ENCODE measurements at places on chromosomes 12 and 14.
A peak's percentile ranks its signal among the peaks of the same experiment; 100 is the strongest.

- no peak for DNase-seq
Observed at GRCh38 chr12:72448089-72448488, 175.9 kb downstream of the TRHDE start.

- DNase-seq: no peak
Observed at GRCh38 chr14:75823334-75823733, 158.5 kb downstream of the TGFB3 start.

GRCh38 chr12:92736605-92737004, 33.8 kb downstream of the PLEKHG7 start:
- no peak for DNase-seq

- no peak for DNase-seq
Observed at GRCh38 chr12:49451468-49452259, 84.4 kb downstream of the SPATS2 start.

DNA sequence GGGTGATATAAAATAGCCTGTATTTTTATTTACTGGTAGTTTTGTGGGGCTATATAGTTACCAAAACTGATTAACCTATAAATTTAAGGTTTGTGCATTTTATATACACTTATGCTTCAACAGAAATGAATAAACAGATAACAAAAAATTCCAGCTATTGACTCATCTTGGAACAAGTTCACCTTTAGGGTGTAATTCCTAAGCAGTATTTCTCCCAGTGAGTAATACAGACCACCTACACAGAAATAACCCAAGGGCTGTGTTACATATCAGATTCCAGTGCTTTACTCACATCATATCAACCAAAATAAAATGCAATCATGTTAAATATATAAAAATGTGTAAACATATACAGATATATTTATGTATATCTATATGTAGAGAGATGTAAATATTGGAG, 345.6 kb downstream of the ADAMTS20 start:
- no peak for DNase-seq

GRCh38 chr12:76878099-76878898, 520 bp downstream of the CSRP2 start:
- no peak for DNase-seq

DNA sequence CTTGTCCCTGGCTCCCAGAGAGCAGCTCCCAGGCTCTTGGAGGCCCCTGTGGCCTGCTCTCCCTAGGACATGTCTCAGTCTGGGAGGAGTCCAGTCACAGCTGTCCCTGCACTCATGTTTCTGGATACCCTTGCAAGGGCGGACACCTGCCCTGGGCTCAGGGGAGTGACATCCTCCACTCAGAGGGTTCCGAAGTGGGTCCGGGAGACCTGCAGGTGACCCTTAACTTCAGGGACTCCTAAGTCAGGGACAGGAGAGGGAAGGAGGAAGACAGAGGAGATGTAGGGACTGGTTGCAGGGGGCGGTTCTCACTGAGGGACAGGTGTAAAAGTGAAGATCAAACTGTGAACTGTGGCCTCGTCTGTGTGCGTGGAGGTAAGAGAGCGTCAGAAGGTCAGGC, 37.6 kb downstream of the CACNA2D4 start:
- DNase-seq: no peak

DNA sequence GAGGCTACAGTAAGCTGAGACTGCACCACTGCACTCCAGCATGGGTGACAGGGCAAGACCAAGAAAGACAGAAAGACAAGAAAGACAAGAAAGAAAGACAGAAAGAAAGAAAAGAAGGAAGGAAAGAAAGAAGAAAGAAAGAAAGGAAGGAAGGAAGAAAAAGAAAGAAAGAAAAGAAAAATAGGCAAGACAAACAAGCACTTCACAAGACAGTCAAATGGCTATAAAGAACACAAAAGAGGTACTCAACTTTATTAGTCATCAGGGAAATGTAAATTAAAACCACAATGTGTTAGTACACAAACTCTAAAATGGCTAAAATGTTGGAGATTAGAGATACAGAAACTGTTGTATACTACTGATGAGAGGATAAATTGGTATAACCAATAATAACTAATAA, 6.6 kb downstream of the ATXN3 start:
- no peak for DNase-seq

DNA sequence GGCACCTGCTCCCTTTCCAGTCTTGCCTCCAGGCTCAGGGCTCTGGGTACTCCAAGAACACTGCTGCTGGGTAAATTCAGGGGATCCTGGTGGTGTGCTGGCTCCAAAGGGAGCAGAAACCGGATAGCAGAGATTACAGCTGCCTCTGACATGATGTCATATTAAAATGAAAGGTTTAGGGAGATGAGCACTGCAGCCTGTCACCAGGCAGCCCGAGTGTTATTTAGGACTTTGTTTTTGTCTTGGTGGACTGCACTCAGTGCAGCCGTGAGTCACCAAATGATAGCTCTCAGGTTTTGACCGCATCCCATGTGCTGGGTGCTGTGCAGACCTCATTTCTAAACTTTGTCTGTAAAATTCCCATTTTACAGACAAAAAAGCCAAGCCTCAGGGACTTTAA, 266.0 kb upstream of the CRY1 start:
- no peak for DNase-seq

GRCh38 chr14:49614196-49614595, 6.2 kb downstream of the RPL36AL start:
- no peak for DNase-seq

GRCh38 chr14:105147671-105148603, 20.6 kb downstream of the JAG2 start:
- DNase-seq: no peak

DNA sequence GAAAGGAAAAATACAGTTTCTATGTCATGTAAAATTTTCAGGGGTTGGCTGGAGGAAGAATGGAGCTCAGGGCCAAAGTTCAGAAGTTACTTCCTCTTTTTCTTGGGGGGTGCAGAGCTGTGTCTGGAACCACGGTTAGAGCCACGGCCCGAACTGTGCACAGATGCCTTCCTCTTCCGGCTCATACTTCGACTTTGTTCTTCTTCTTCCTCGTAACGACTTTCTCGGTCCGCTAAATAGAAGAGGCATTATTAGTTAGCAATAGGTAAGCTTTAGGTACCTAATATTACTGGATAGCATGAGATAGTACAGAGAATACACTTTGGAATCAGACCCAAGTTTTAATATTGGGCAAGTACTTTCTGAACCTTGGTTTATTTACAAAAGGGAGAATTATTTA, 31.2 kb downstream of the SUPT16H start:
- no peak for DNase-seq

DNA sequence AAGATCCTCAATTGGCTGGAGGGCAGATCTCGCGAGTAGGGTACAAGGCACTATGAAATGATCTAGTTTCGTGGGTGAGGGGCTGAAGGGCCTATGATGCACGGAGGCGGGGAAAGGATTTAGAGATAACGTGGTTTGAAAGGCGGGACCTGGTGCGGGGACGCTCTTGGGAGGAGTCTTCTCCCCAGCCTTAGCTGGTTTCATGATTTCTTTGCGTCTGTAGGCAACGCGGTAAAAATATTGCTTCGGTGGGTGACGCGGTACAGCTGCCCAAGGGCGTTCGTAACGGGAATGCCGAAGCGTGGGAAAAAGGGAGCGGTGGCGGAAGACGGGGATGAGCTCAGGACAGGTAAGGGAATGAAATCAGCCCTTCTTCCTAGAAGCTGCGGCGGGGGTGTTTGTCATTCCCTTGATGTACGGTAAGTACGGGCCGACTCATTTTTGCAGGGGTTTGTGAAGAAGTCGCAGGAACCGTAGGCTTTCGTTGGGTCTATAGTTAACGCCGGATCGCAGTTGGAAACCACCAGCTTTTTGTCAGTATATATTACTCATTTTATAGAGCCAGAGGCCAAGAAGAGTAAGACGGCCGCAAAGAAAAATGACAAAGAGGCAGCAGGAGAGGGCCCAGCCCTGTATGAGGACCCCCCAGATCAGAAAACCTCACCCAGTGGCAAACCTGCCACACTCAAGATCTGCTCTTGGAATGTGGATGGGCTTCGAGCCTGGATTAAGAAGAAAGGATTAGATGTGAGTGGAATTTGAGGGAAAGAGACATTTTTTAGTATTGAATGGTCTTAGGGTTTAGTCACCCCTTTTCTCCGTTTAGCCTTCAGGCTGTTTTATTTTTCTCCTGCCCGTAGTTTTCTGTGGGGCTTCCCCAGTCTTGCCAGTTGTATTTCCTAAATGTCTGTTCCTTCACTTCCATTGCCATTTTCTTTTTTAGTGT, 602 bp downstream of the APEX1 start:
- no peak for DNase-seq

GRCh38 chr12:121323908-121324307, 27.4 kb upstream of the CAMKK2 start:
- no peak for DNase-seq

GRCh38 chr12:132488127-132489077, 1.5 kb upstream of the FBRSL1 start:
- no peak for DNase-seq

DNA sequence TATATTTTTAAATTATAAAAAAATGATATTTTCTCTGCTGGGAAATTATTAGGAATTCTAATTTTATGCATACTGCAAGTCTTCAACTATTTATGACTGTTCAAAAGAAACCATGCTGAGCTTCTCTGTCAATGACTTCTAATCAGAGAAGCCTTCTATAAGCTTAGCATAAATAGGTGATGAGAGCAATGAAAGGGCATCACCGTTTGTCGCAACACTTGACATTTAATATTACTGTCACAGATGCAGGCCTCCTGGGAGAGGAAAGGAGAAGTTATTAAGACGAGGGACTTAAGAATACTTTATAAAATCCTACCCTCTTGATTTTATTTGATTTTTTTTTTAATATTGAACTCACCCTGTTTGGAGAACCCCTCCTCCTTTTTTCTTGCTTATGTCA, 69.8 kb downstream of the CAPZA3 start:
- DNase-seq: no peak

- DNase-seq: no peak
Observed at GRCh38 chr14:106843386-106843785, 1317.0 kb downstream of the TMEM121 start.

- DNase-seq: no peak
Observed at GRCh38 chr14:64235652-64236640, 58.2 kb downstream of the ESR2 start.

DNA sequence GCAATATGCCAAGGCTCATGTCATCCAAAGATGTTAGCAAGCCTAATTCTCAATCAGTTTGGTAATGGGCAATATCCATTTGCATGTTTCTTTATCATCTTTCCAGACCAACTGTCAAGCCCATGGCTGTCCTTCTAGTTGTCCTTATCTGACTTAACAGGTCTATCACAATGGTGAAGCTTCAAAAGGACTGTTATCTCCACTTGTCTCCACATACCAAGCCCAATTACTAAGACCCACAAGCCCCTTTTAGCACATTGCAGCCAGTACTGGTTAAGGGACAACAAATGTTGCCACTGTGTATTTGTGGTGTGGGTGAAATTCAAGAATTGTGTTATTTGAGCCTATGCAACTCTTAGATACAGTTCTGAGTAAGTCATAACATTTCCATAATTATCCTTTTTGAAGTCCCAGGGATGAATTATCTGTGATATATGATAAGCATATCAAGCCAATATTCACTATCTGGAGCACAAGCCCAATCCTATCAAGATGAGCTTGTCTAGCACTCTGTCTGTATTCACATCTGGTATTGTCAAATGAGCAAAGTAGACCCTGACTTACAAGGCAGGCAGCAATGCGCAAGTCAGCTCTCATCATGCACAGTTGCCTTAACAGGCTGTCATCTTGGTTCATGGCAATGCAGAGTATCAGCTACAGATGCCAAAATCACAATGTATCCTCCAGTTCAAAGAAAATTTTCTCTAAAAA, 19.3 kb upstream of the ST8SIA1 start:
- DNase-seq: no peak

DNA sequence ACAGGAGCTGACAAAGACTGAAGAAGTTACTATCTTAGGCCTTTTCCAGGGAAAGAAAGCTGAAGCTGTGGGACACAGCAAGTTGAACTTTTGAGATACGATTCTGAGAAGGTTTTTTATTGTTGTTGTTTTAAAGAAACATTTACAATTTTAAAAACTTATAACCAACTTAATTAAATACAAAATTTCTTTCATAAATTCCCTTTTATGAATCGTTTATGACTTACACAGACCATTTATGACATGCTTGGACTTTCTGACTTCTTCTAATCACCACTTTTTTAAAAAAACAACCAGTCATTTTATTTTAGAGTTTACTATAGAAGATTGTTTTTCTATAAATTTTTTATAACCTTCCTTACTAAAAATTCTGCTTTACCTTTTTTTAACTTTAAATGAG, 68.7 kb downstream of the DHRS2 start:
- no peak for DNase-seq

- DNase-seq: no peak
Observed at GRCh38 chr12:124347335-124347734, 52.4 kb downstream of the RFLNA start.

DNA sequence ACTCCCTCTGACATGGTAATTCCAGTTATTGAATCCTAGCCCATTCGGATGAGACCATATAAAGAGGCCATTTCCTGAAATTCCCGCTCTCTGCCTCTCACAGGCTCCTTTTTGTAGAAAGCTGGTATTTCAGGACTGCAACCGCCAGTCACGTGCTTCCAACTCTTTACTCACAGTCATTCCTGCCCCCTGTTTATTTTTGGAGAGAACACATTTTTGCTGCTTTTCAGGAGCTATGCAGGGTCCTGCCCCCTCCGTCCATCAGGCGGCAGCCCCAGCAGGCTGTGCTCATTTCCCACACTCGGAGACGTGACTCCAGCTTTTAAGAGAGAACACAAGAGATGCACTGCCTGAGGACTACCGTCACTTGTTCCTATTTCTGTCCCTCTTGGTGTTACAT, 26.8 kb downstream of the IFT43 start:
- peak; percentile 28 for DNase-seq

DNA sequence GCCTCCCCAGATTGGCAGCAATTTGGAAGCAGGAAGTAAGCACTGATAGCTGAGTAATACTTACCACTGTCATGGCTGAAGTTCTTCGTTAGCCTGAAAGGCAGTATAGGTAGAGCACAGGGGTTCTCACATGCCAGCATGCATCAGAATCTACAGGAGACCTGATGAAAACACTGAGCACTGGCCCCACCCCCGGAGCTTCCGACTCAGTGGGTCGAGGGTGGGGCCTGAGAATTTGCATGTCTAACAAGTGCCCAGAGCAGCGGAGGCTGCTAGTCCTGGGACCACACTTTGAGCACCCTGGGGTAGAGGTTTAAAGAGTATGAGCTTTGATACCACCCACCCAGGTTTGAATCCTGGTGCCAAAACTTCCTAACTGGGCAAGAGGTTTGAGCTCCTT, 89.6 kb downstream of the FBXW8 start:
- no peak for DNase-seq

DNA sequence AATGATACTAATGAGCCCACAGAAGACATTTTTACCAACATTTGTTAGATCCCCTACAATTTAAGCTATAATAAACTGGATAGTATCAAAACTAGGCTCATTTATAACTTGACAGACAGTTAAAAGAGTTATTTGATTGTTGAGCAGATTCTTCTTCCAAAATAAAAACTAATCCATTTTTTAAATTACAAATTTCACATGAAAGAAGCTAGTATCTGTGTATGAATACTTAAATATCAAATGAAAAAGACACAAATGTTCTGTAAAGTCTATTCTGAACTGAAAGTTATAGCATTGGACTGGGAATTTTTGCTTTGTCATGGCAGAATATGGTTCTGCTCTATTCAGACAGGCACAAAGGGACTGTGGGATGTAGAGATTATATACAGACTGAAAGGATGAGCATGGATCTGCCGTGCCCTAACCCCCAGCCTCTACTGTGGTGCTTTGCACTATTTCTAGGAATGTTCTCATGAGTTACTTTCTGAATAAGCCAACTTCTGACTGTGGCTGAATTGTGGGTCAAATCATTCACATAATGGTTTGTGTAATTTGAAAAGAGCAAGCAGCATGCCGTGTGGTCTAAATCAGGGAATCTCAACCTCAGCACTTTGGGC, 352.7 kb downstream of the KCNH5 start:
- DNase-seq: no peak

Measured in right kidney (tissue), 9 donors.